ENCODE measurements at places on chromosomes 4 and X.

DNA sequence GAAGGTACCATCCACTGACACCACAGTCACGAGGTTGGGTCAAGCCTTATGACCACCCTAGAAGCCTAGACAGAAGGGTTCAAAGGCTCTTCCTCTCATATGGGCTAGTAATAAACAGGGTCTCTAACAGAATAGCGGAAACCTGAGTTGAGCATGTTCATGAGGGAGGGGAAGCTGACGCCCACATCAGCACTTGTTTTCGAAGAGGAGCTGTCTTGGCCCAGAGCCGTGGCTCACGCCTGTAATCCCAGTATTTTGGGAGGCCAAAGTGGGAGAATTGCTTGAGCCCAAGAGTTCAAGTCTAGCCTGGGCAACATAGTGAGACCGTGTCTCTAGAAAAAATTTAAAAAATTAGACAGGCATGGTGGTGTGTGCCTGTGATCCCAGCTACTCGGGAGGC lies 21.5 kb upstream of the TMSB4X start:
- no peak for DNase-seq

DNA sequence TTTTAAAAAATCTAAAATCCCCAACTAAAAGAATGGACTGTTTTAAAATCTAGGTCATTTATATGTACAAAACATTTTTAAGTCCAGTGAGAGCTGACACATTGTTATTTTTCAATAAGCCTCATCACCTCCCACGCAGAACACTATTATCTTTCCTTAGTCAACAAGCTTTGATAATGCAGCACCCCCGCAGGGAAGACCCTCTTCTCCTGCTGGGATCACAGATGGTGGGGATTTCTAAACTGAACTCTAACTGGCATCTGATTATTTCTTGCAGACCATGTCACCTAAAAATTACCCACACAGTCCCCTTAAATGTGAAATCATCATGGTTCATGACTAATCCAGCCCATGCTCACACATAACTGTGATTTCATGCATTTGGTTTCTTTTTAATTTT lies 11.6 kb downstream of the SYTL4 start:
- no peak for DNase-seq

DNA sequence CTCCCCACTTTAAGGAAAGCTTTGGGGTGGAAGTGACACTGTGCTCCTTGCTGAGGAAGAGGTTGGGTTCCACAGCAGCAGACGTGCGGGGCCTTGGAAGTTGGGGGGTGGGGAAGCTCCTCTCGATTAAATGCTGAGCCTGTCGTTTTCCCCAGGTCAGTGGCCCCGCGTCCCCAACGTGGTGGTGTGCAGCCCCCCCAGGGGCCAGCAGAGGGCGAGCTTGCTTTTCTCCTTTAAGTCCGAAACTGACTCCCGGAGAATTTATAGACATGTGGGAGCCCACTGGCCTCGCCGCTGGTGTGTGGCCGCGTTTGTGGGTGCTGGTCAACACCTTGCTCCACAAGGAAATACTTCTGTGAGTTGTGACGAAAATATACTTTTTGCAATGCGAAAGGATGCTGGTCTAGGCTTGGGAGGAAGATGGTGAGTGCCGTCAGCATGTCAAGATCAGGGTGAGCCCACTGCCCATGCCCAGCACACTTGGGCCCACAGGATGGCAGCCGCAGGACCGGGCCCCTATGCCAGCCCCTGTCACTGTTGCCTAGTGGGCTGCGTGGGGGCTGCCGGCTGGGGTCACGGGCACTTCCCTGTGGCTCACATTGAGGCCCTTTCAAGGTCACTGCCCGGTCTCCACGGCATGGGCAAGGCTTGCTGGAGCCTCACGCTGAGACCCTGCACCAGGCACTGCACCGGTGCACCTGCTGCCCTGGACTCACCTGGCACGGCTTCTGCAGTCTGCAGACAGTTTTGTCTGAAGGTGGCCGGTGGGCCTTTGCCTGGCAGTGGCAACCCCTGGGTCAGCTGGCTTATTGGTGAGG lies 9.4 kb downstream of the UVSSA start:
- peak; percentile 71 for DNase-seq

DNA sequence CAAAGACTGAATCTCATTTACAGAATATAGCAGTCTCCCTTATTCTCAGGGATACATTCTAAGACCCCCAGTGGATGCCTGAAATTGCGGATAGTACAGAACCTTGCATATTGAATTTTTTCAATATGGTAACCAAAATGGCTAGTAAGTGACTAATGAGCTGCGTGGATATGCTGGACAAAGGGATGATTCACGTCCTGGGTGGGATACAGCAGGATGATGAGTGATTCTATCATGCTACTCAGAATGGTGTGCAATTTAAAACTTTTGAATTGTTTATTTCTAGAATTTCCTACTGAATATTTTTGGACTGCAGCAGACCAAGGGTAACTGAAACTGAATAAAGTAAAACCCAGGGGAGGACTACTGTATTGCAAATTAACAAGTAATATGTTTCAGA lies 66.7 kb downstream of the STAG2 start:
- DNase-seq = no peak

DNA sequence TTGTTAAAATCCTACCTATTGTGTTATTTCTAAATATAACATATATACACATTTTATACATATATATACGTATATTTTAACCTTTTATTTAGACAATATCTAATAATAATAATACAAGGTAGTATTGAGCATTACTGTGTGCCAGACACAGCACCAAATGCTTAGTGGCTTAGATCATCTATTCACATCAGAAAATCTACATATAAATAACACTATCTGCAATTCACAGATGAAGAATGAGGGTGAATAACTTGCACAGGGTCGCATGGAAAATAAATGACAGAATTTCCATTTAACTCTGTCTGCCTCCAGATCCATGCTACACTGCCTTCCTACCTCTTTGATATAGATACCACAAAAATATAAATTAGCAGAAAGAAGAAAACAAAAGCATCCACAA lies 37.7 kb downstream of the SHROOM4 start:
- no peak for DNase-seq

DNA sequence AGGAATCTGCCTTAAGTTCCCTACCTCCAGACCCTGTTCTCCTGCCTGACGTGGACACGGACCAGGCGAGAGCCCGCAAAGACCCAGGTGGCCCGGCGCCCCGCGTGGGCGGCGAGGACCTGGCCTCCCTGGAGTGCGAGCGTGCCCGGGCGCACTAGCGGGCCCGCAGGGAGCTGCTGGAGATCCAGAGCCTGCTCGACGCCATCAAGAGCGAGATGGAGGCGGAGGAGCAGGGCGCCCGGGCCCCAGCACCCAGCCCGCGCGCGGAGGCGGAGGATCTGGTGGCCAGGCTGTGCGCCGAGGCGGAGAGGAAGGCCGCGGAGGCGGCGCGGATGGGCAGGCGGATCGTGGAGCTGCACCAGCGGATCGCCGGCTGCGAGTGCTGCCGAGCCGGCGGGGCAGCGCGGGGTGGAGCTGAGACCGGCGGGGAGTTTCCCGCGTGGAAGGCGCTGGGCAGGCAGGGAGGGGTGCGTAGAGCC lies 18.2 kb downstream of the MRFAP1 start:
- peak; percentile 51 for DNase-seq

Data from stimulated activated effector memory CD8-positive, alpha-beta T cell treated with anti-CD3 and anti-CD28 coated beads, Interleukin-12 subunit alpha, Interleukin-12 subunit beta, amount 100 ng/mL, for 72 hours (primary cell).